ENCODE measurements at places on chromosomes 7 and 10. TPM values are rescaled to one million over a fixed set of nuclear protein-coding genes. Genes with fewer than 3 reads are reported as not detected.

Gene PTPRZ1
- total RNA-seq = 33.2 TPM

Gene MRPL43
- 89.3 TPM for total RNA-seq

Gene CFAP46
- 2.4 TPM for total RNA-seq

Gene LRGUK
- not detected for total RNA-seq

Gene GPR37
- total RNA-seq = 0.34 TPM

Gene PARG
- 16.0 TPM for total RNA-seq

Gene SMO
- 6.5 TPM for total RNA-seq

Gene GPNMB
- 2.9 TPM for total RNA-seq

Gene TMEM60
- total RNA-seq = 20.1 TPM

Gene TRIM4
- total RNA-seq = 21.3 TPM

Gene GHRHR
- not detected for total RNA-seq

Gene ZNF92
- 2.7 TPM for total RNA-seq

Gene NPS
- total RNA-seq = not detected

Gene CCDC126
- 6.4 TPM for total RNA-seq

Gene MLXIPL
- not detected for total RNA-seq

Gene DNAH11
- total RNA-seq = under 0.01 TPM

Gene TRPV6
- 0.08 TPM for total RNA-seq

Gene STYXL1
- 53.4 TPM for total RNA-seq

Gene SUN3
- total RNA-seq = not detected

Gene ATP6V0E2
- 2.7 TPM for total RNA-seq

Gene OR13A1
- not detected for total RNA-seq

Gene AKR1C1
- 24.1 TPM for total RNA-seq

Gene SPDYE6
- total RNA-seq = not detected

Gene BLVRA
- 76.1 TPM for total RNA-seq

Gene APBB1IP
- not detected for total RNA-seq

Gene CREB5
- total RNA-seq = 7.0 TPM

Gene CLCN1
- not detected for total RNA-seq

Gene TPST1
- total RNA-seq = 32.6 TPM

Gene RADIL
- total RNA-seq = not detected

Gene PLAC9
- not detected for total RNA-seq

Gene MYL7
- total RNA-seq = not detected

Gene PARP12
- 27.8 TPM for total RNA-seq

Gene TMEM273
- total RNA-seq = not detected

Gene CDH23
- total RNA-seq = 1.2 TPM

Gene PILRB
- 10.9 TPM for total RNA-seq

Gene TRPV5
- not detected for total RNA-seq

Gene ATP5MK
- 308 TPM for total RNA-seq

Gene NPFFR1
- total RNA-seq = not detected

Gene FAM25C
- total RNA-seq = not detected

Gene MTG1
- 14.3 TPM for total RNA-seq

Gene NEUROD6
- not detected for total RNA-seq

Gene MMP21
- not detected for total RNA-seq

Gene CCDC6
- total RNA-seq = 25.4 TPM

Gene WIPF3
- total RNA-seq = 0.08 TPM

Gene GLI3
- total RNA-seq = 4.2 TPM

Gene ZPBP
- total RNA-seq = not detected

Gene ACTR3C
- 2.8 TPM for total RNA-seq

Gene KLLN
- 0.08 TPM for total RNA-seq

Gene FAM180A
- total RNA-seq = 0.08 TPM

Gene CFAP70
- 0.55 TPM for total RNA-seq

Gene PIK3CG
- not detected for total RNA-seq

Gene ASZ1
- not detected for total RNA-seq

Gene ADRA2A
- not detected for total RNA-seq

Gene OPN1SW
- total RNA-seq = not detected
